Fibroblast of skin of scalp (primary cell): ENCODE measurements at places on chromosomes 13 and 19.

DNA sequence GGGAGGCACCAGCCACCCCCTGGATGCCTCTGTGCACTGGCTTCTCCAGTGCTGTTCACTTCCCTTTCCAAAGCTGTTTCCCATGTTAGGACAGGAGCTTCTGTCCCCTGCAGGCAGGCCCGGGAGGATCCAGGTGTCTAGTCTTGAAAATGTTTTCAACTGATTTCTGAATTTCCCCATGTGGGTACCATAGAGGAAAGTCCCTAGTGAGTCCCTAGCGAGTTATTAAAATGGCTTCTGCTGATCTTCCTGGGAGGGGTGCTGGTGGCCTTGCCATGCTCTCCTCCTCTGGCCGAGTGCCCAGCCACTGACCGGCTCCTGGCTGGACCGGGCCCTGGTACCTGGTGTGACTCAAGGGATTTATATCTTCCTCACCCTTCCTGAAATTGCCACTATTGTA is 5.2 kb upstream of the ANKRD10 start:
- no peak for DNase-seq

DNA sequence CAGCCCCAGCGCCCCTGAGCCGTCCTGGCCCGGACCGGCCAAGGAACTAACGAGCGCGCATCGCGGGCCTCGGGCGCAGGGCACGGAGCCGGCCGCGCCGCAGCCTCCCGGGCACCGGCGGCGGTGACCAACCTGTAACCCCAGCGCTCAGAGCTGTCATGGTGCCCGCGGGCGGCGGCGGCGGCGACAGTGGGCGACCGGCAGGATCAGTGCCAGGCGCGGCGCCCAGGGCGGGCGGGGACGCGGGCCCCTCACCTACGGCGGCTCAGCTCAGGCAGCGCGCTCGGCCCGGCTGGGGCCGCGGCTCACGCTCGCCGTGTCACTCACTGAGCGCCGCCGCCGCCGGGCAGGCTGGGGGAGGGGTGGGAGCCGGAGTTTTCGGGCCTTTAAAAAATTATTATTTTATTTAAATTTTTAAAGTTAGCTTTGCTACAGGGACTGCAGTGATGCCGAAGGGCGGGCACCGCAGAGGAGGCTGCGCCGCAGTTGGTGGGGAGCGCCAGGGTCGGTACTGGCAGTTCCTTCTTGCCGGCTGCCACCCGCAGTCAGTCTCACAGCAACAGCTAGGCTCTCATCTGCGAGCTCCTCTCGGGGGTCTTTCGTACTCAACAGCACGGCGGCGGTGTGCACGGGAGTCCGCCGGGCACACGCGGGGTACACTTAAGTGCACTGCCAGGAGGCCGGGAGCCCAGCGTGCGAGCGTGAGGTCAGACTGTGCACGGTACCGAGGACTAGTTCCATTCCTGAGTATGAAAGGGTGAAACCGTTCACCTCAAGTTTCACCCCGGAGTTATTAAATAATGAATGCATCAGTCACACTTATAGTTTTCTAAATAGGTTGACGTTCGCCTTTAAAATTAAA is at the start of gene NALCN:
NALCN (minus strand) TSS at position 328 of the 862 bp plus-strand sequence. CDS start 17,382 bp downstream, outside the sequence.
- peak; percentile 13 for DNase-seq

DNA sequence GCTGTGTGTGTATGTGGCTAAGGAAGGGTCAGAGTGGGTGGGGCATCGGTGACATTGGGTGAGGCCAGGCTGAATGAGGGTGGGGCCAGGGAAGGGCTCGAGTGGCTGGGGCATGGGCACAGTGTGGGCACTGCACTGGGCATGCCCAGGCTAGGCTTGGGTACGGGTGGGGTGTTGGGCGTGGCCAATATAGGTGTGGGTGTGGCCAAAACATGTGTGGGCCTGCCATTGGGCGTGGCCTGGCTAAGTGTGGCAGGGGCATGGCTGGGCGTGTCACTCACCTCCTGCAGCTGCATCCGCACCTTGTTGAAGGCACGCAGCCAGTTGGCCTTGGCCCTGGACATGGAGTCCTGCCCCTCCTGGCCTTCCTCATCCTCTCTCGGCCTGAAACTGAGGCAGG is 33.2 kb downstream of the UNC13A start:
- DNase-seq: no peak

GRCh38 chr13:50721672-50721992 is 121.9 kb downstream of the DLEU7 start:
- DNase-seq: no peak

DNA sequence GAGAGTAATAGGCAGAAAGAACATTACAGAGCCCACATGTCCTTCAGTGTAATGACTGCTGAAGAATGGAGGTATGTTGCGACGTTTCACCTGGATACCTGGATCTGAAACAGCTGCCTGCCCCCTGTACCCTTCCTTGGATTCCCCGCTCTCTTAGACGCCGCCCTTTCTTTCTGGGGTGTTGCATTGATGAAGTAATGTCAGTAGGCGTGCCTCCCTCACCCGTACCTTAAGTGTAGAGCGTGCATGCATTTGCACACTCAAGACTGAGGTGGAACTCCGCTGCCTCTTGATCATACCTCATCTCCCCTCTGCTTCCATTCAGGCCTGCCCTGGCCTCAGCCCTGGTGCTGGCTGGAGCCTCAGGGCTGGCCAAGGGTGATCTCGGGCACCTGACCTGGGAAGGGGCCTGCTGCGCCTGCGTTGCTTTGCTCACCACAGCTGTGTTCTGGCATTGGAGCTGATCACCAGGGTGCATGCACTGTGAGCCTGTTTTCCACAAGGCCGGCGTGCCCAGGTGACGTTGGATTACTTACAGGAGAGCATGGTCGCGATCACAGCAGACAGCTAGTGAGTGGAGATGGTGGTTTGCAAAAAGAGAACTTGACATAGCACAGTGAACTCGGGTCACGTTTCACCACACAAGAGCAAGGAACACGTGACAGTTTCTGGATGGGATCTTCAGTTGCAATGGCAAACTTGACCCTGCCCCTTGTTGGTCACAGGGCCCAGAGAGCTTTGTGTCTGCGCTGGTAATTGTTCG is 99.0 kb downstream of the ARHGEF7 start:
- DNase-seq: no peak
